ENCODE measurements at places on chromosomes 1 and 21.

GRCh38 chr1:28845786-28846543 lies 34.0 kb downstream of the OPRD1 start:
- ATAC-seq = no peak

- no peak for ATAC-seq
Measured at GRCh38 chr1:41529621-41530395, 45.3 kb upstream of the EDN2 start.

DNA sequence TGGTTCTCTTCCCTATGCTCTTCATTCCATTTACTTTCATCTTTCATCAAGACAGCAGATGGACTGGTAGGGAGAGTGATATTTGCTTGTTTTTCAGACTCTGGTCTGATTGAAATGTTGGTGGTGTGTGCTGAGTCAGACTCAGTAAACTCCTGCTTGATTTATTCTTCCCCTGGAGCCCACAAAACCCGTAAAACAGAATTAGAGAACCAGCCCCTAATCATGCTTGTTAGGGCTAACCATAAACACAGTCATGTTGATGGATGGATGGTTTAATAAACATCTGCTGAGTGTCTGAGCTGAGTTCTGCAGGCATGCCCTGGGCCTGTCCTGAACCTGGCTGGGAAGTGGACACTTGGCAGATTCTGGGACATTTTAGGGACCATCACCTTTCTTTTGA lies 24.8 kb downstream of the NOS1AP start:
- no peak for ATAC-seq

GRCh38 chr21:22174746-22175145 lies 1176.5 kb downstream of the NCAM2 start:
- no peak for ATAC-seq

- ATAC-seq = no peak
Measured at GRCh38 chr1:30132602-30133286, 590.6 kb downstream of the MATN1 start.

DNA sequence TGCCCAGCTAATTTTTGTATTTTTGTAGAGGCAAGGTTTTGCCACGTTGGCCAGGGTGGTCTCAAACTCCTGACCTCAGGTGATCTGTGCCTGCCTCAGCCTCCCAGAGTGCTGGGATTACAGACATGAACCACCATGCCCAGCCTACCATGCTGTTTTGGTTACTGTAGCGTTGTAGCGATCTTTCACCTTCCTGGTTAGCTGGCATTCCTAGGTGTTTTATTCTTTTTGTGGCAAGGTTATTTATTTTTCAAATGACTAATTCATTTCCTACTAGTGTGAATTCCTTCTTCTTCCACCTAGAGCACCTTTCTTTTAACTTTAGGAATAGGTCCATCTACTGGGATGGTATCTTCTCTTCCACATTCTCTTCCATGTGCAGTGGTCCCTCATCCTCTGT lies 29.3 kb downstream of the TMEM200B start:
- ATAC-seq = no peak

DNA sequence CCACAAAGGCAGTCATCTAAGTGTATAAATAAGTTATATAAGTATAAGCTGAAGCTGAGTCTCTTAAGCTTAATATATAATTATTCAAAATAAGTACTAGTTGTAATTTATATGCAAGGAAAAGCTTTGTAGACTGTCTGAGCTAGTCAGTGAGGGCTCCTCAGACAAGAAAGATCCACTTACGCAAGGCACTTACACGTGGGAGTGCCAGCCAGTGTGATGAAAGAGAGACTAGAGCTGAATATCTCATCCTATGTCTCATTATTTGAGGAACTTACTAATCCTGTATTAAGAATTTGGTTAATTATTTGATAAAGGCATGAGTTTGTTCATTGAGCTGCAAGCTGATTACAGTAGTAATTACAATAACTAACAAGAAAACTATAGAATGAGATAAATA lies 146.9 kb downstream of the PDE4B start:
- ATAC-seq = no peak

DNA sequence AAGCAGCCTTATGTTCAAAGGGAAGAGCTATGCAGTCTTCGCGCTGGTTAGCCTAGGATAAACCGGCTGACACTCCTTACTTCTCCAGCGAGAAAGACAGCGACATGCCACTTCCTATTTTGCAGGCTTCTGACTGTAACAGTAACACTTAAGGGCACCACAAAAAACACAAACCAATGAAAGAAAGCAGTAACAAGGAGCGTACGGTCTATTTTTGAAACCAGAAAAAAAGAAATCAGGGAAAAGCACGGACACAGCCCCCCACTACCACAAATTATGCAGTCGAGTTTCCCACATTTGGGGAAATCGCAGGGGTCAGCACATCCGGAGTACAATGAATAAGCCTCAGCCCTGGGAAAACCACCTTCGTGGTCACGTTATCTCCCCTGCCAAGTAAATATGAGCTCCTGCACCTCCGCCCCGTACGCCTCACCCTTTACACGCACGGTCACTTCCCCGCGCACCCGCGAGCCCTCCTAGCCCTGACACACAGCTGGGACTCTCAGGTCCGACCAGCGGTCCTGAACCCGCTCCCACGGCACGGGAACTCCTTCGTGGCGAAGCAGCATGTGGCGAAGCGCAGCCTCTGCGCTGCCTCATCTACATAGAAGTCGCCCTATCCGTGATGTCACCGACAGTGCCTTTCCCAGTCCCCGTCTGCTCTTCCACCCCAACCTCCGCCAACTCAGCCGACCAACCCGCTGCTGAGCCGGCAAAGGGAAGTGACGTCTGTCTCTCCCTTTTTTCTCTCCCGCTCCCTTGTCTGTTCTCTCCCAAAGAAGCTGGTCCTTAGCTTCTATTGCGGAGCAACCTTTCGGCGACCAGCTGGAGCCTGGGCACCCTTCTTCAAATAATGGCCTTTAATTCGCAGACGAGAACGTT lies 40.9 kb upstream of the PPIAL4F start:
- peak; percentile 86 for ATAC-seq

GRCh38 chr1:179870870-179871269 lies 6.7 kb downstream of the TOR1AIP2 start:
- ATAC-seq = no peak

DNA sequence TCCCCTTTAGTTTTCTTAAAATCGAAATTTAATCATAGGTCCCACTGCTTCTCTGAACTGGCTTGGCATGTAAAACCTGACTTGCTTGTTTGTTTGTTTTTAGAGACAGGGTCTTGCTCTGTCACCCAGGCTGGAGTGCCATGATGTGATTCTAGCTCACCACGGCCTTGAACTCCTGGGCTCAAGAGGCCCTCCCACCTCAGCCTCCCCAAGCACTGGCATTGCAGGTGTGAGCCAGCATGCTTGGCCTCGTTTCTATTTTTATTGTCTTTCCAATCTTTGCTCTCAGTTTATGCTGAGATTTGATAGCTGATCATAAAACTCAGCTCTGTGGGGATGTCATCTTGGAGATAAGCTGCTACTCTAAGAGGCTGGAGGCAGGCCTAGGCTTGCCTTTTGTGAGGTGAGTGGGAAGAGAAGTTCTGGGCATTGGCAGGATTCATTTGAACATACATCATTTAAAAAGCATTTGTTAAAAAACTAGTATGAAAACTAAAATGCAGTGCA lies 51.5 kb upstream of the GCLM start:
- ATAC-seq = no peak

DNA sequence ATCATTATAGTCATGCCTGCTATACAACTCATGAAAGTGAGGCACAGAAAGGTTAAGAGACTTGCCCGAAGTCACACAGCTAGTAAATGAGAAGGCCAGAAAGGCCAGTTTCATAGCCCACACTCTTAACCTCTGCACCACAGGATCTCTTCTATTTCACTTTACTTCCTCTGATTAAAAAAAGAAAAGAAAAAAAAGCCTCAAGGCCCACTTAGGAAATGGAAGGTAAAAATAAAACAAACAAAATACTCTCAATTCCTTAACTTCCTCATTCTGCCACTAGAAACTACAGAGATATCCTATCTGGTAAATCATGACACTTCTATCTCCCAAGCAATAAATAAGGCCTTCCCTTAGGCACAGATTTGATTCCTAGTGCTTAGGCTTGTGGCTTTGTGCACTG lies 7.6 kb upstream of the ENAH start:
- no peak for ATAC-seq

- no peak for ATAC-seq
Measured at GRCh38 chr21:21508859-21509258, 510.6 kb downstream of the NCAM2 start.

- peak; percentile 43 for ATAC-seq
Measured at GRCh38 chr1:109895720-109896504, 14.7 kb upstream of the CSF1 start.

GRCh38 chr21:15964236-15964855 lies 234.6 kb downstream of the USP25 start:
- no peak for ATAC-seq

GRCh38 chr1:204288021-204288588 lies 71.6 kb downstream of the PLEKHA6 start:
- no peak for ATAC-seq

GRCh38 chr1:16420424-16421118 lies 16.7 kb downstream of the SPATA21 start:
- ATAC-seq = peak; percentile 96

GRCh38 chr1:203326830-203327683 lies 21.7 kb downstream of the BTG2 start:
- peak; percentile 83 for ATAC-seq

DNA sequence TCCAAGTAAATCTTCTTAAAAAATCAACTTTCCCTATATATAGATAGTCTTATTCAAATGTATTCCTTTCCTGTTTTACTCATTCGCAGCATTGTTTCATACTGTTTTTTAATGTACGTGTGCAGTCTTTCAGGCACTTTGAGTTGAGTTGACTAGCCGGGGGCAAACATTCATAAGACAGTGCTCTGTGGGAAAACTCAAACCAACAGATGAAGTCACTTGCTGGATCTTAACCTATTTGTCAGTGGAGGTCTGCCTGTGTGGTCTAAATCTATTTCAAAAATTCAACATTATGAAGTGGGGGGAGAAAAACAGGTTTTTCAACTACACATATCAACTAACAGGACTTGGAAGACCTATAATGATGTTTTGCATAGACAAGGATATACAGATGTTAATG lies 6.2 kb downstream of the HSD11B1 start:
- ATAC-seq = peak; percentile 63

DNA sequence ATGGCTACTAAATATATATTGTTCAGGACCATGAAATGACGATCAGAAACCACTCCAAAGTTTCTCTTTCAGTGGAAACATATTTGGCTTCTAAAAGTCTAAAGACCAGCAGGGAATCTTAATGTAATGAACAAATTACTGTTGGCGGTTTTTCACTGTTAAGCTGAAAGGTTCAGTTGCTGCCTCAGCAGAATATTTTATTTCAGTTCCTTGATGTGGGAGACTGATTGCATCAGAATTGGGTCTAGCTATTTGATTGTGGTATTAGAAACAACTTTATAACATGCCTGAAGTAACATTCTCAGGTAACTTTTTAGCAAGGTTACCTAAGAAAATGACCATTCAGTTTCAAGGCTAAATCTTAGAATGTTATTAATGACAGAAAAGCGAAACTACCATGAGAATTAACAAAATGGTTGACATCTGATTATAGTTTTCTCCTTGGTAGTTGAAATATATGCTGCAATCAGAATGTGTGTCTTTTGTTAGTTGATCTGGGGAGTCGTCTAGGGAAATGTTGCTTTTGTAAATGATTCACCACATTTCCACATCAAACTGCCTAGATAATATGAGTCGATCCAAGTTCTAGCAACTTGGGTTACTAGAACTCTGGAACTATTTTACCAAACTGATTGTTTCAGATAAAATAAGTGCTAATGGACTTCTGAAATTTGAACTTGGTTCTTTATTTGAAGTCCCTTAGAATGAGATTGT lies 200.4 kb downstream of the HMCN1 start:
- no peak for ATAC-seq

DNA sequence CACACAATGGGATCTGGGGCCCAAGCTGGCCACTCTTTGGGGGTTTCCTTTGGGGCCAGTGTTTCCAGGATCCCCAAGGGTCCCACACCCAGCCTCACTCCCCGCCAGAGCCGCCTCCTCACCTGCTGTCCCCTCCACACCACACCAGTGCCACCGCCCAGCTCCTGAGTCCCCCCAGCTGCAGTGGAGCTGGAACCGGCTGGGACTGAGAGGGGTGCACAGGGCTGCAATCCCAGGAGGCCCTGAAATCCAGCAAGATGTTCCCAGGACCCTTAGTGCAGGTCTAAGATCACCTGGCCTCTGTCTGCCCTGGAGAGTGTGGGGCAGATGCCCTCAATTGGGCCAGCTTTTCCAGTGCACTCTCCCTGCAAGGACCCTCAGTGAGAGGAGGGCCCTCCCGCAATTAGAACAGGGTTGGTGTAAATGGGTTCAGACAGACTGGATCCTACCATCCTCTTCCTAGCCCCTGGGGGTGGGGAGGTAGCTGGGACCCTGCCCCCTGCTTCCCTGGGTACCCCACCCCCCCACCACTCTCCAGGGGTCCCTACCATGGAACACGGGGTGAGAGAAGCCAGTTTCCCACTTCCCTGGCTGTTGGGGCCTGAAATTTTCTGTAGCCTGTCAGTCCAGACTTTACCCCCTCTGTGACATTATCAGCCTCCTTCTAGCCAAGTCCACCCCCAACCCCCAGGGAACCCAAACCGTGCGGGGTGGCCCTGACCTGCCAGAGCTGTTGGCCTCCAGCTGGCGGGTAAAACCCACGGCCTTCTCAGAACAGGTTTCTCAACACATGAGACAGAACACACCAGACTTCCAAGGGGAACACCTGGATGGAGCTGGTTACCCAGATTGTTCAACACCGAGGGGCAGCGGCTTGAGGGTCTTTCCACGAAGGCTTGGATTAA lies 7.0 kb downstream of the KRTAP10-12 start:
- ATAC-seq = no peak

DNA sequence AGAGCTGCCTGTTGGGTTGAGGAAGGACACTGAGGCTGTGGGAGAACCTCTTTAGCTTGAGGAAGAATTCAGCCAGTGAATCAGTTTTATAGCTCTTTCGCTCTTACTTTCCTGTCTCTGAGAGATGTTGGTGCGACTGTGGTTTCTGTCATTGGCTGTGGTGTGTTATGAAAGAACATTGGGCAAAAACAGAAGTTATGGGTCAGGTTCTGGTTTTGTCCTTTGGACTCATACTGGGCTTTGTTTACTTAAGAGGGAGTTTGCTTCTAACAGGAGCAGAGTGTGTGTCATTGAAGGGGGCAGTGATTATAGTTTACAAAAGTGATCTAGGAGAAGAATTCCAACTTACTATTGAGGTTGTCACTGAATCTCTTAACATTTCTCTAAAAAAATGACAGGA lies 97.0 kb downstream of the TLR5 start:
- no peak for ATAC-seq

- no peak for ATAC-seq
Measured at GRCh38 chr1:100860397-100860991, 34.1 kb downstream of the EXTL2 start.

GRCh38 chr1:86778569-86779239 lies 74.3 kb downstream of the SH3GLB1 start:
- no peak for ATAC-seq

DNA sequence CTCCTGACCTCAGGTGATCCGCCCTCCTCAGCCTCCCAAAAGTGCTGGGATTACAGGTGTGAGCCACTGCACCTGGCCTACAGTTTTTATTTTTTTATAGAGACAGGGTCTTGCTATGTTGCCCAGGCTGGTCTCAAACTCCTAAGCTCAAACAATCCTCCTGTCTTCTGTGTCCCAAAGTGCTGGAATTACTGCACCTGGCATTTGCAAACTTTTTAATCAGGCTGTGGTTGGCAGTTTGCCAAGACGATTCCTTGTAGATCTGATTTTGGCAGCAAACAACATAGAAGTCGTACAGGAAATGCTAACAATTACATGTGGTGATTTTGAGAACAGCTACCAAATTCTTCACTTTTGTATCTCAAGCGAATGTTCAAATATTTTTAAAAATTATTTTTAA lies 10.1 kb downstream of the RBP7 start:
- no peak for ATAC-seq

- ATAC-seq = no peak
Measured at GRCh38 chr1:81021134-81021533, 779.6 kb upstream of the ADGRL2 start.

- ATAC-seq = no peak
Measured at GRCh38 chr1:33281554-33282303, 25.4 kb downstream of the ZNF362 start.

Measured in activated T-helper 17 cell treated with anti-CD3 and anti-CD28 coated beads, Interleukin-2, amount 50 U/mL, for 72 hours (primary cell).